ENCODE measurements at places on chromosomes 3 and 15.

GRCh38 chr3:70119879-70120278 lies 120.3 kb downstream of the SAMMSON start:
- DNase-seq = no peak

GRCh38 chr3:41178576-41178975 lies 20.7 kb upstream of the CTNNB1 start:
- no peak for DNase-seq

- DNase-seq = no peak
Observed at GRCh38 chr3:12288182-12289129, at the start of gene PPARG. Gene PPARG (plus strand): TSS chr3:12289070. CDS start chr3:12379712, 90,642 bp downstream.

GRCh38 chr3:53589201-53589600 lies 94.8 kb downstream of the CACNA1D start:
- DNase-seq = no peak

GRCh38 chr3:43892061-43892460 lies 201.3 kb downstream of the ABHD5 start:
- no peak for DNase-seq

DNA sequence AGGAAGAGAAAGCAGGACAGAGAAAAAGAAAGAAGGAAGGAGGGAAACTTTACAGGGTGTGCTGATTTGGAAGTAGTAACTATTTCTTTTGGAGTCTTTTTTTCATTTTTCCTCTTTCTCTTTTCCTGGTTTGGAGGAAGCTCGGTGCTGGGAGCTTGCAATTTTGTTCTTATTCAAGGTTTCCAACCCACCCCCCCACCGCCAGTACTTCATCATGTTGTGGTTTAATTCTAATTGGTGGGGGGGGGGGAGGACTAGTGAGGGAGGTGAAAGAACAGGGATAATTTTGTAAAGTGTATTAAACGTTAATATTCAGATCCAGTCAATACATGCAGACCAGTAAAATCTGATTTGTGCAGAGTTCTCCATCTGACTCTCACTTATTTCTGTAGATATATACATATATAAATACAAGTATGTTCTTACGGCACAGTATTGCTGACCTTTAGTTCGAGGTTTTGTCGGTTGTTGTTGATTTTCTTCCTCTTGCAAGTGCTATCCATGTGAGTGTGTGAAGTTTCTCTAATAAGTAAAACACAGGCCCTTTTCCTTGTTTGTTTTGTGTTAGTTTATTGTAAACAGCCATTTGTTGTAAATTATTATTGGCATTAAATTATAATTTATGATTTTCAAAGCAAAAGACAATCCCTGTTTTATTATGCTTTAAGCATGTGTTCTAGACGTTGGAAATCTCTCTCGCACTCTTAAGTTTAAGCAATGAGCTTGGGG lies 9.3 kb downstream of the NR2F2 start:
- no peak for DNase-seq

DNA sequence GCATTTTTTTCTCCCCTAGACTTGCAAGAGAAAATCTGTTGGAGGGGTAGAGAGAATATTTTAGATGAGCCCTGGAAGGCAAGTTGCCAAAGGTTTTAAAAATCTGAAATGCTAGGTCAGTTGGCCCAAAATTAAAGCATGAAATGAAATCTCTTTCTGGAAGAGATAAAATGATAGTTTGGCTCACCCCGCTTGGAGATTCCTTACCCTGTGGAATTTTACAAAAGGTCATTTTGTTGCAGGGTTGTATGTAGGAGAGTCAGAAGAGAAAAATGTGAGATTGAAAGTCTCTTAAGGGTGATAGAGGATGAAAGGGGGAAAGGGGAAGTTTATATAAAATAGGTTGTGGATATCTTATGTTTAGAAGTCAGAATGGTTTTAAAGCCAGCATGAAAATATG lies 277.8 kb downstream of the CD47 start:
- no peak for DNase-seq

DNA sequence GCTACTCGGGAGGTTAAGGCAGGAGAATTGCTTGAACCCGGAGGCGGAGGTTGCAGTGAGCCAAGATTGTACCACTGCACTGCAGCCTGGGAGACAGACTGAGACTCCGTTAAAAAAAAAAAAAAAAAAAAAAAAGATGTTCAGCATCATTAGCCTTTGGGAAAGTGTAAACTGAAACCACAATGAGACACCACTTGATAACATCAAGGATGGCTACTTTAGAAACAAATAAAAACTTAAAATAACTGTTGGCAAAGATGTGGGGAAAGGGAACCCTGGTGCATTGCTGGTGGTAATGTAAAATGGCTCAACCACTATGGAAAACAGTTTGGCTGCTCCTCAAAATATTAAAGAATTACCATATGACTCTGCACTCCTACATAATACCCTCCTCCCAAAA lies 1.9 kb downstream of the LEO1 start:
- DNase-seq = no peak

- DNase-seq = no peak
Observed at GRCh38 chr3:66644549-66644948, 143.7 kb upstream of the LRIG1 start.

DNA sequence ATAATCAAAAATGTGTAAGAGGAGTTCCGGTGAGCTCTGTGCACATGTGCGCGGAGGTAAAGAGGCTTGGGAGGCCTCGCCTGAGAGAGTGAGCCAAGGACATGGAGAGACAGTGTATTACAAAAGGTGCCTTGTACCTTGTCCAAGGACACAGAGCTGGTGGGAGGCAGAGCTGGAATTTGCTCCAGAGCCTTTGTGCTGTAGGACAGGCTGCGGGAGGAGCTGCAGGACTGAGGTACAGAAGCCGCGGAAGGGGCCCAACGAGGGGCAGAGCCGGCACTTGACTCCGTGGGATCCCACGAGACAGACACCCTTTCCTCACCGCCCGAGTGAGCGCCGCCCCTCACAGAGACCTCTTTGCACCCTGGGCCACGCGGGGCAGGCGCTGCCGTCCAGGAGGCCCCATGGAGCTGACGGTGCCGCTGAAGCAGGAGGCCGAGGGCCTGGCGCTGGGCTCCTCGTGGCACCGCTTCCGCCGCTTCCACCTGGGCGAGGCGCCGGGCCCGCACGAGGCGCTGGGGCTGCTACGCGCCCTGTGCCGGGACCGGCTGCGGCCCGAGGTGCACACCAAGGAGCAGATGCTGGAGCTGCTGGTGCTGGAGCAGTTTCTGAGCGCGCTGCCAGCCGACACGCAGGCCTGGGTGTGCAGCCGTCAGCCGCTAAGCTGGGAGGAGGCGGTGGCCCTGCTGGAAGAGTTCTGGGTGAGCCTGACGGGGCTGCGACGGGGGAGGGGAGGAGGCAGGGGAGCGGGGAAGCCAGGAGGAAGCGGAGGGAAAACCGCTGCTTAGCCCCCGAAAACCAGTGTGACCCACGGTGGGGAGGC lies 68.7 kb downstream of the SLTM start:
- no peak for DNase-seq

- no peak for DNase-seq
Observed at GRCh38 chr15:58241872-58242271, 103.7 kb downstream of the AQP9 start.

DNA sequence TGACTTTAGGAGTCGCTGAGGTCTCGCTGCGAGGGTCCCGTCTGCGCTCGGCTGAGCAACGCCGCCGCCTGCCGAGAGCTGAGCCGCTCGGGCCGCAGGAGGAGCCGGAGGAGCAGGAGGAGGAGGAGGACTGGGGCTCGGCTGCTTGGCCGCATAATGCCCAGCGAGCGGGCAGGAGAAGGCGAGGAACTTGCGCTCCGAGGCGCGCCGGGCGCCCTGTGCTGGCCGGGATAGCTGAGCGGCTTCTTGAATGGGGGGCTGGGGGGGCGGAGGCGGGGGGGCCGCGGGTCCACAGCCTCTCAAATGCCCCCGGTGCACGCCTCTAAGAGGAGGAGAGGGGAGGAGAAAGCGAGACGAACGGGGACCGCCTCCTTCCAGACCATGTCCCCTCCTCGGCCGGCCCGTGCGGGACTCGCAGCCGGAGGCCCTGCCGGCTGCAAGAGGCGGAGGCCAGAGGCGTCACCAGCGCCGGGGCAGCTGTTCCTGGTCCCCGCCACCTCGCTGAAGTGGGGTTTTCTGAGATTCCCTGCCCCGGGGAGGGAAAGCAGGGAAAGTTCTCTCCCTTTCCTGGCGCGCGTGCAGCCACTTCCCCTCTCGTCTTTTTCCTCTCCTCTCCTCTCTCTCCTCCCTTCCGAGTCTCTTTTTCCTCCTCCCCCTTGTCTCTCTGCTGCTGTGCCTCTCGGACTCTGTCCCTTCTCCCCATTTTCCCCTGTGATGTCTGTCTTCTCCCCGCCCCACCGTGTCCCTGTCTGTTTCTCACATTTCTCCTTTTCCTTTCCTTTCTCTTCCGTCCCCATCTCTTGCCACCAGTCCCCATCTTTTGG lies at the start of gene ADAMTS9:
Gene ADAMTS9 (minus strand): TSS at position 220 of the 824 bp plus-strand sequence. CDS start 343 bp downstream, outside the sequence.
- no peak for DNase-seq

DNA sequence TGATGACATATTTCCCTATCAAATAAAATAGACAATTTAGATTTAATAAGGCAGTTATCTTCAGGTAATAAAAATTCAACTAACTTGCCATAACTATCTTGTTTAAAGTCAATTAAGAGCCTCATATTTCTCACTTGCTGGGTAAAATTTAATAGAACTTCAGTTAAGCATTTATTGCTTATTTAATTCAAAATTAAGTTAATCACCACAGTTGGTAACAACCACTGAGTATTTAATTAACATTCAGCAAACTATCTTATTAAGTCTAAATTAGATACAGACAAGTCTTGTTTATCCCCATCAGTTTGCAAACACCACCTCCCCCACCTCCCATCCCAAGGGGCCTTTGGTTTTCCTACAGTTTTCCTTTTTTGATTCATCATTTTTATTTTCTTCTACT lies 14.7 kb downstream of the LPP start:
- no peak for DNase-seq

GRCh38 chr15:57640930-57641682 lies 49.4 kb downstream of the MYZAP start:
- no peak for DNase-seq

- no peak for DNase-seq
Observed at GRCh38 chr3:17733215-17733614, 9.2 kb downstream of the TBC1D5 start.

- no peak for DNase-seq
Observed at GRCh38 chr3:121803771-121804320, 31.0 kb downstream of the IQCB1 start.

- DNase-seq = no peak
Observed at GRCh38 chr15:40313531-40314398, 6.0 kb upstream of the PLCB2 start.

DNA sequence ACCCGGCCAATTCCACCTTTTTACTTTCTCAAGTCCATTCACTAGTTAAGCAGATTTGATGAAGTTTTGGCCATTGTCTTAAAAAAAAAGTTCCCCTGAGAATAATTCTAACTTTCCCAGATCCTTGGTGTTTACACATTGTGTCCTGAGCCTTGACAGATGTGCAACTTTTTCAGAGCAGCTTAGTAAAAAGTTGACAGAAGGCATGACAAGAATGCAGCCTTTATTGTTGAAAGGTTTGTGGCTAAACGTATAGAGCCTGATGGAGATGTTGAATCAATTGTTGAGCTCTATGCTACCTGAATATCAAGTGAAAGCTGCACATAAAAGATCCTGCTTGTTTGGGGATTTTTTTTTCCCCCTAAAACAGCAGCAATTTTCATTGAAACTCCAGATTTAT lies 75.3 kb upstream of the CMTM7 start:
- DNase-seq = no peak

GRCh38 chr15:59157840-59158700 lies 48.6 kb upstream of the LDHAL6B start:
- no peak for DNase-seq

DNA sequence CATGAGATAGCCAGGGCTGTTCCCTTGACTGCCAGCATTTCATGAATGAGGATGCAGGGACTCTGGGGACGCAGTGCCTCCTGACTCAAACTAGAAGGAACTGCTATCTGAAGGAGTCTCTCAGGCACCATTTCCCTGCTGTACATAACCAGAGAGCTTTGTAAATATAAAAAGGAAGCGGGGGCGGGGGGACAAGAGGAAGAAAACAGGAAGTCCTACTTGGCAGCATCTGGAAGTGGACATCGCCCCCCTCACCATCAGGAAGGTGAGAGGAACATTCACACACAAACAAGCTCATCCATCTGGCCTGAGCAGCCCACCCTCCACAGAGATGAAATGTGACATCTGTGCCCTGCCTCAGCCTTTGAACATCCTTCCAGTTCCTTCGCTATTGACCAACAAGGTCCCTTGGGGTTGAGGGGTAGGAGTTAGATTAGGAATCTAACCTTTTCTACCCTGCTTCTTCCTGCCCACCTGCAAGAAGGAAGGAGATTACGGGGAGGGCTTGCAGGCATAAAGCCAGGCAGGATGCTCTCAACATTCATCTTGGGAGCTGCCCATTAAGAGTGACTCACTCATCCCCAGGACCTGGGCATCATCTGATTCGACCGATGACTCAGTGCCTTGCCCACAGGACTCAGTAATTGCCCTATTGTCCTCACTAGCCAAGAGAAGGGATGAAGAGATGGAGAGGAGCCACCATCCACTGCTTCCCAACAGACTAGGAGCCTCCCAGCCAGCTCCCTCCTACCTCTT lies 31.9 kb downstream of the SH3BP5 start:
- no peak for DNase-seq

DNA sequence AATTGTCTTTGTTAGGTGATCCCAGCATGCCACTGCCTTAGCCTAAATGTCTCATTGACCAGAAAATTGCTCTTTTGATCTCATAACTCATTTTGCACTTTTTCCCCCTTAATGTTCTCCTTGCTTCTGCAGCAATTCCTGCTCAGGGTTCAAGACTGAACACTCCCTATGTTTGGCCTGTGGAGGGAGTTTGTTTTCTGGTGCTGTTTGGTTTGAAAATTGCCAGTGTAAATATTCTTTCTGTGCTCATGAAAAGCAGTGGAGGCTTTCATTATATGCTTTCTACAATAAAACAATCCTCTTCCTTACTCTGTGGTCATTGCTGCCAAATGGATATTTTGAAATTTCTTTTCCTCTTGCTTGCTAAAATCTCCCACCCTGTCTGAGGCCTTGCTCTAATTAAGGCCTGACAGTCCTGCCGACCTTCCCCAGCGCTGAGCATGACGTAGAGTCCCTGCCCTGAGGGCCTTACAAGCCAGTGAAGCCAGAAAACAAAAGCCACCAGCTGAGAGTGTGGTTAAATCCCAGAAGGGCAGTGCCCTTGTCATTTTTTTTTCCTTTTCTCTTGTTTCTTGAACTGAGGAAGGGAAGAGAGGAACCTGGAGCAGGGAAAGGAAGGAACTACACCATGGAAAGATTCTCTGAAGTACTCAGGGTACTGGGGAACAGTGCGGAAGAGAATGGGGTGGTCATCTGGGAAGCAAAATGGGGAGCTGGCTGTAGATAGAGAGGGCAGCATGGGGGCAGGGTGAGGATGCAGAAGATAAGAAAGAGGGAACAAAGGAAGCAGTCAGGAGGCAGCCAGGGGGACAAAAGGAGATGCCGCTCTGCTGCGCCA lies 24.8 kb downstream of the ZBTB38 start:
- no peak for DNase-seq

GRCh38 chr3:10366651-10367101 lies 45.8 kb upstream of the SEC13 start:
- DNase-seq = peak; percentile 17

- DNase-seq = no peak
Observed at GRCh38 chr3:126002189-126002588, 33.2 kb downstream of the ROPN1B start.

- no peak for DNase-seq
Observed at GRCh38 chr3:197847866-197848401, 56.9 kb downstream of the LRCH3 start.
